ENCODE measurements at places on chromosomes 6 and 20.

- H3K27me3 ChIP-seq: peaks cover 27% of the 10 kb centered on the region
- no peak overlapping the region for H3K27ac ChIP-seq
- H3K4me1 ChIP-seq: no peaks in the 10 kb centered on the region
- no peak for DNase-seq
Observed at GRCh38 chr20:63383556-63383955, 22.4 kb upstream of the CHRNA4 start.

- no peak overlapping the region for H3K4me3 ChIP-seq
- H3K36me3 ChIP-seq: no peaks in the 10 kb centered on the region
- H3K27ac ChIP-seq: peak overlapping the region; percentile 88
- peaks cover 54% of the 10 kb centered on the region for H3K4me1 ChIP-seq
- DNase-seq: no peak
Observed at GRCh38 chr6:5082487-5083306, 2.4 kb upstream of the PPP1R3G start.

- no peak for DNase-seq
- peaks cover 17% of the 10 kb centered on the region for H3K36me3 ChIP-seq
- H3K27ac ChIP-seq: no peak overlapping the region
- H3K27me3 ChIP-seq: no peaks in the 10 kb centered on the region
- H3K4me3 ChIP-seq: no peak overlapping the region
- peaks cover 9% of the 10 kb centered on the region for H3K4me1 ChIP-seq
Observed at GRCh38 chr6:35382015-35382414, 39.7 kb downstream of the PPARD start.

DNA sequence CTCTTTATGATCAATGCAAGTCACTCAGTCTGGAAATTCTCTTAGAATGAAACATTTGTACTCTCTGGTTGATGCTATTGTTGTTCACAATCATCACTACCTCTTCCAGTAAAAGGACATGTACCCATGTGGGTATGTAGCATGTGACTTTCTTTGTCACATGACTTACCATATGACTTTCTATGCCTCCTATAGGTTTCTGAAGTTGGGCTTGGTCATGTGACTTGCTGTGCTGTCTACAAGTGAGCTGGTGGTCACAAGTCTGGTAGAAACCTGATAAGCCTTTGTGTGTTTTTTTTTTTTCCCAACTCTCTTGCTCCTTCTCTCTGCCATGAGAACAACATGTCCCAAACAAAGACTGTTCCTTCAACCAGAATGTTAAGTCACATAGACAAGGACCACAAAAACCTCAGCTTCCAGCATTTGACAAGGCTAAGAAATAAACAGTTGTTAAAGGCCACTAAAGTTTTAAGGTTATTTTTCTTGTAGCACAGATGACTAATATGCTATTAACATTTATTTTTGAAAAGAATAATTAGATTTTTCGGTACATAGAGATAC, 379.2 kb upstream of the SLC35B3 start:
- no peaks in the 10 kb centered on the region for H3K27me3 ChIP-seq
- H3K36me3 ChIP-seq: no peaks in the 10 kb centered on the region
- DNase-seq: no peak
- H3K4me3 ChIP-seq: no peak overlapping the region

DNA sequence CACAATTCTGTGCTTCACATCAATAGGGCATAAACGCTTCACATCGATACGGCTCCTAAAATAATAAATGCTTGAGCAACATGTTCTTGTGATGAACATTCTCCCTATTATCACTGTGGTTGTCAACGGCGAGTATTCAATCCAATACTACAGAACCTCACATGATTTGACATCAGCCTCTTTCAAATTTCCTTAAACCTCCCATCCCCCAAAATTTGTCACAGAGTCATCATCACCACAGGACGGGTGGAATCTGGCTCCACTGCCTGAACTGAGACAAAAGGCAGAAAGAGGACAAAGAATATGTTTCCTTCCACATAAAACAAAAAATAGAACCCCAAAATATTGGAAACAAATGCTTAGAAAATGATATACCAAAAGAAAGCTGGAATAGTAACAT, 7.3 kb downstream of the THEMIS start:
- H3K27ac ChIP-seq: peak overlapping the region; percentile 43
- no peaks in the 10 kb centered on the region for H3K27me3 ChIP-seq
- DNase-seq: no peak
- H3K4me3 ChIP-seq: peak overlapping the region; percentile 2
- no peaks in the 10 kb centered on the region for H3K4me1 ChIP-seq

DNA sequence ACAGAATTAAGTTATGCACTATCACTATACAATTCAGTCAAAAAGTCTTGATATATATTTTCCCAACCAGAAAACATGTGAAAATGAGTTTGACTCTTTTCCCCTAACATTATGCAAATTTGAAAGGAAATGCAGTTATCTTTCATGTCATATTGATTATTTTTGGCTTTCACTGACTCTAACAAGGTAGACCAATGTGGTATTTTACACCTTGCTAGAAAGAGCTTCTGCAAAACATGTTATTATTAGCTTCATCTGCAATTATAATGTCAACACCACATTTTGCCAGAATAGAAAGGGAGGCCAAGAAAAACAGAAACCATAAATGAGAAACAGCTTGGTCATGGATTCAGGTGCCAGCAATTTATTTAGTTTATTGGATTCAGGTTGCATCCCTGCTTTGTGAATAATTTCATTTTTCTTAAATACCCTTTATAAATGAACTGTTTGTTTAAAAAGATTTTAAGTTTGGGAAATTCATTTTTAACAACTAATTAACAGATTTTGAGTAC, 226.1 kb upstream of the GJE1 start:
- no peaks in the 10 kb centered on the region for H3K36me3 ChIP-seq
- H3K4me3 ChIP-seq: no peak overlapping the region
- H3K27me3 ChIP-seq: no peaks in the 10 kb centered on the region

DNA sequence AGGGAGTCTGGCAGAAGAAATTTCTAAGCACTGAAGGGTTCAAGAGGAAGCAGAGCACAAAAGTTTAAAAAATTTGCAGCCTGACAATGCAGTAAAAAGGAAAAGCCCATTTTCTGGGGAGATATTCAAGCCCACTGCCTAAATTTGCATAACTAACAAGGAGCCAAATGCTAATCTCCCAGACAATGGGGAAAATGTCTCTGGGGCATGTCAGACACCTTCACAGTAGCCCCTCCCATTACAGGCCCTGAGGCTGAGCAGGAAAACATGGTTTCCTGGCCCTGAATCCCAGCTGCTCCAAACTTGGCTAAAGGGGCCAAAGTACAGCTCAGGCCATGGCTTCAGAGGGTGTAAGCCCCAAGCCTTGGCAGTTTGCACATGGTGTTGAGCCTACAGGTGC, 908.5 kb upstream of the MANEA start:
- H3K27ac ChIP-seq: no peak overlapping the region
- no peaks in the 10 kb centered on the region for H3K4me1 ChIP-seq
- no peaks in the 10 kb centered on the region for H3K36me3 ChIP-seq
- H3K4me3 ChIP-seq: no peak overlapping the region
- no peaks in the 10 kb centered on the region for H3K27me3 ChIP-seq
